Fibroblast of skin of right biceps (primary cell): ENCODE measurements at places on chromosomes 2 and 18.

DNA sequence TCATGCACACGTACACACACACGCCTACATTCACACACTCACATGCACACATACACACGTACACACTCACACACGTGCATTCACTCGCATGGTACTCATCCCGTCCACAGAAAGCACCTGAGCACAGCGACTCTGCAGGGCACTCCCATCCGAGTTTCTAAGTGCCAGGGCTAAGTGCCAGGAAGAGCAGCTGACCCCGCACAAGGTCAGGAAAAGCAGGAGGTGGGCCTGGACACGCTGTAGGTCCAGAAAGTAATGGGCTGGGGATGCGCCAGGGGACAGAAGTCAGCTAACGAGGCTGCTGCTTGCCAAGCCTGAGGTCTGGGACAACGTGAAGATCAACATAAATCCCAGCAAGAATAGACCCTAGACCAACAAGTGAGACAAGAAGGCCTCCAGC is 15.8 kb downstream of the ADI1 start:
- DNase-seq: no peak

GRCh38 chr2:134713176-134713575 is 5.6 kb downstream of the TMEM163 start:
- no peak for DNase-seq

- DNase-seq: no peak
These were observed 438.7 kb downstream of the MBD2 start for GRCh38 chr18:53785811-53786210.

DNA sequence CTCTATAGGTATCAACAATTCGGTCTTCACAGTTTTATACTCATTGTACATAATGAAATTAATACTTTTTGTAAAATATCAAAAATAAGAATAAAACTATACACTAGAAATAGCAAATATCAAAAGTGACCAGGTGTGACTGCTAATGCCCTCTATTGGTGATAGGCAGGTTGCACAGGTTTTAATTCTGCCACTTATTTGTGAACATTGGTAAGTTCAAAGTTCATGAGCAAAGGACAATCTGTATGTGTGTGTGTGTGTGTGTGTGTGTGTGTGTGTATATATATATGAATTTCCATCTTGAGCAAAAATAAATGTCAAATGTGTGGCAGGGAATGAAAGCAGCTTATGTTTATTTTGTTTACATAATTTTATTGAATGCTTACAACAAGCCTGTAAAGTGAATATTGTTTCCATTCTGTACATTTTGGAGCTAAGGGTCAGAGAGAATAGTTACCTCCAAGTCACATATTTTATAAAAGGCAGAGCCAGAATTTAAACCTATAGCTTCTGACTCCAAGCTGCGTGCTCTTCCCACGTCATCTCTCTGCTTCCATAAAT is 537.4 kb downstream of the CPS1 start:
- DNase-seq: no peak

DNA sequence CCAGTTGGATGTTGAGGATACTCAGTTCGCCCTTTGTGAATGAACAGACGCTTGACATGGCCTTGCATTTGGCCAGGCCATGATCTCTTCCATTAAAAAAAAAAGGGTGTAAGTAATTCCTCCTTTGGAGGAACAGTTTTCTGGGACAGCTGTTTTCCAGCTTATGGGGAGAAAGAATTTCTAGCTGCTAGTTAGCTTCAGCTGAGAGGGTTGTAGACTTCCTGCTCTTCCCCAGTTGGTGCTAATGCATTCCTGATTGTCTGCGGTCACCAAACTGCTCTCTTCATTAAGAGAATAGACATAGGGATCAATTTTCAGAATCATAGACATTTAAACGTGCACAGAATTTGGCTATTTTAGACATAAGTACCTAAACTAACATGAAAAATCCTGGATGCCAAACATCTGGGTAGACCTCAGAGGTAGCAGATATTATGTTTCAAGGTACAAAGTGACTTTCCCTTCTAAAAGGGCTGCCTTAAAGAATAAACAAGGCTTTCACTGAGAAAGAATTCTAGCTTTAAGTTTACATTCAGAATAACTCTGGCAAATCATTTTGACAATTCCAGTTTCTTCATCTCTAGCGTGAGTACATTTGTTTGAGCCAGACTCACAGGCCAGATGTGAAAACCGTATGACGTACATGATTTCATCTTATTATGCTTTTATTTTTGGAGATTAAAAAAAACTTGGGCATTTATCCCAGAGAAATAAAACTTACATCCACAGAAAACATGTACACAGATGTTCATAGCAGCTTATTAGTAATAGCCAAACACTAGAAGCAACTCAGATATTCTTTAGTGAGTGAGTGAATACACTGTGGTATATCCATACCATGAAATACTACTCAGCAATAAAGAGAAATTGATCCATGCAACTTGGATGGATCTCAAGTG is 71.2 kb downstream of the MAIP1 start:
- DNase-seq: peak; percentile 57

- DNase-seq: peak; percentile 80
These were observed 2.1 kb downstream of the BCL2L11 start for GRCh38 chr2:111122631-111123421.

DNA sequence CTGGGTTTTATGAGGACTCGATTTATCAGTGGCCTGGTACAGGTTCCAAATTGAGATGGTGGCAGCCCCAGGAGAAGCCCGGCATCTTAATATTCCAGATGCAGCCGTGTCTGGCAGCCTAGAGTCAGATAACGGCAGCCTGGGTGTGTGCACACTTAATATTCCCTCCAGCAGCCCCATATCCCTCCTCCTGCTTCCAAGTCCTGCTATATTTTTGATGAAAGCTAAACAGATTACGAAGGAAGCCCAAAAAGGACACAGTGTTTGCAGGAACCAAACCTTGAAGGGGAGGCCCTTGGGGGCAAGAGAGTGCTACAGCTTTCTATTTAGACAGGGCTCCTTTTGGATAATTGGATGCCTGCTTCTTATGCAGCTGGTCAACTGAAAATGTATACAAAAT is 25.1 kb upstream of the ALK start:
- no peak for DNase-seq
